Breast epithelium (tissue), 4 donors: ENCODE measurements at places on chromosomes 12 and 14.

- DNase-seq: no peak
- H3K4me3 ChIP-seq: no peak overlapping the region
- H3K36me3 ChIP-seq: no peaks in the 10 kb centered on the region
Measured at GRCh38 chr12:114041136-114041535, 75.0 kb upstream of the RBM19 start.

DNA sequence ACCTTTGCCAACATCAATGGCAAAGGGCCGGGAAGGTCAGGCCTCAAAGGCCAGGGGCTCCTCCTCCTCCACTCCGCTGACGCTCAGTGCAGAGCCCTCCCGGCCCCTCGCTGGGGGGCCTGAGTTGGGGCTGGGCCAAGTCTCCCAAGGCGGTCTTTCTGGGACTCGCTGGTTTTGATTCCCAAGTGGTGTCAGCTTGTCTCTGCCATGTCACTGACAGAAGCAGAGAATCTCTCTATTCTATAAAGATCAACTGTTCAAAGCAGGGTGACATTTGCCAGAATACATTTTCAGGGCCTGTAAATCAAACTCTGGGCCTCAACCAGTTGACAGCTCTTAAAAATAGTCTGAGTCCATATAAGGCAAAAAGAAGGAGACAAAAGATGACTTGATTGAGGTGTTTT, 75.9 kb downstream of the CCDC88C start:
- no peak overlapping the region for H3K27ac ChIP-seq
- no peaks in the 10 kb centered on the region for H3K36me3 ChIP-seq
- DNase-seq: no peak
- H3K4me1 ChIP-seq: no peaks in the 10 kb centered on the region
- H3K27me3 ChIP-seq: no peaks in the 10 kb centered on the region

DNA sequence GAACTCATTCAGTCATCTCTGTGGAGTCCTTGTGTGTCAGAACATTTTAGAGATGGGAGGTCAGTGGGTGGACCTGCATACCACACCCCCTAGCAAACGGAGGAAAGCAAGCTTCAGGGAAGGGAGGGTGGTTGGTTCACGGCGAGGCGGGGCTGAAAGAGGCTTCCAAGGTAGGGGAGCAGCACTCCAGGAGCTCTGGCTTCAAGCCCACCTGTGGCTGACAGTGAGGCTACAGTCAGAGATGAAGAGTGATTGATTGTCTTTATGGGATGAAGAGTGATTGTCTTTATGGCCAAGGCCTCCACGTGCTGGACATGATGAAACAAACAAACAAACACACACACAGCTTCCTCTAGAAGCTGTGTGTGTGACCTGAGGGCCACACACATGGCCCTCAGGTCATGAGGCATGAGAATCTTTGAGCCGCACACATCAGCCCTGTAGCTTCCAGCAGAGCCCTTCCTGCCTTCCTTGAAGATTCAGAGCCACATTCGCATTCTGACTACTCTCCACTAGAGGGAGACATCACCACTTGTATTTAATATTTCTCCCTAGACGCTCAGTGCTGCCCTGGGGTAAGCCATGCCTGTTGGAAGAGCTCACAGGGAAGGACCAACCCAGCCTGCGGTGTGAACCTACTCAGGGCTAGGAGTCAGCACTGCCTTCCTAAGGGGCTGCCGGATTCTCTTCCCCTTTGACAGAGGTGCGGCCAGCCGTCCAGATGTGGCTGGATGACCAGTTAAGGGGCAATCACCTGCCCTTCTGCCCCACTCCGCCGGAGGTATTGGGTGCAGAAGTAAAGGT, 54.4 kb upstream of the KCNA1 start:
- no peak overlapping the region for H3K4me3 ChIP-seq
- H3K4me1 ChIP-seq: no peaks in the 10 kb centered on the region
- DNase-seq: no peak
- no peak overlapping the region for H3K27ac ChIP-seq
- H3K27me3 ChIP-seq: peaks cover under 1% of the 10 kb centered on the region

DNA sequence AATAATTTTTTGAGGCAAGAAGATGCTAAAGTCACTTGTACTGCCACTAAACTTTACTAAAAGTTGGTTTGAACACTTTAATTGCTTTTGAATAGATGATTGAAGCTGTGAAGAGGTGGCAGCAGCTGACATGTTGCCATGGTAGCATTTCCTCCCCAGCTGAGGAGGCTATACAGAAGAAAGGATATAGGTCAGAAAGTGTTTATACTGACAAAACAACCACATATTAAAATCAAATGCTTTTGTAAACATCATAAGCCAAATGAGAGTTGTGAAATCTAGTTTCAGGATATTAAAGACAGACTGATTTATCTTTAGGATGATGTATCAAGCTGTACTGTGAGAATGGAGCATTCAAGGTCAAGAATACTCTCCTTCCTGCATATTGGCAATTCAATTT, 41.7 kb downstream of the TSPAN19 start:
- no peak overlapping the region for H3K27ac ChIP-seq
- H3K4me3 ChIP-seq: no peak overlapping the region
- H3K36me3 ChIP-seq: no peaks in the 10 kb centered on the region
- DNase-seq: no peak

DNA sequence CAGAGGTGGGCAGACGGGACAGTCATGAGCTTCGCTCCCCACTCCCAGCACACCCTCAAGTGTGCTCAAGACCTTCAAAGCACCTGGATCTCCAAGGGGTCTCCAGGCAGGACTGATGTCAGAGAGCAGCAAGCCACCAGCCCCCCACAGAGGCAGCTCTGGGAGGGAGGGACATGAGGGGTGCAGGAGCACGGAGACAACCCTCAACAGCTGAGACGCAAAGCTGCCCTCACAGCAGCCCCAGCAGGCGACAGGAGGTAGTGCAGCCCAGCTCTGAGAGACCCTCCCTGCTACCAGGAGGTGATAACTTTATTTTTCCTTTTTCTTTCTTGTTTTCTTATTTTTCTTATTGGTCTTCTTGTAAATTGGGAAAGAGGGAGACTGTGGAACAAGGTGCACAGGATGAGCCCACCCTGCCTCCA, 17.9 kb downstream of the SIVA1 start:
- H3K27me3 ChIP-seq: no peaks in the 10 kb centered on the region
- H3K27ac ChIP-seq: no peak overlapping the region
- H3K36me3 ChIP-seq: no peaks in the 10 kb centered on the region

DNA sequence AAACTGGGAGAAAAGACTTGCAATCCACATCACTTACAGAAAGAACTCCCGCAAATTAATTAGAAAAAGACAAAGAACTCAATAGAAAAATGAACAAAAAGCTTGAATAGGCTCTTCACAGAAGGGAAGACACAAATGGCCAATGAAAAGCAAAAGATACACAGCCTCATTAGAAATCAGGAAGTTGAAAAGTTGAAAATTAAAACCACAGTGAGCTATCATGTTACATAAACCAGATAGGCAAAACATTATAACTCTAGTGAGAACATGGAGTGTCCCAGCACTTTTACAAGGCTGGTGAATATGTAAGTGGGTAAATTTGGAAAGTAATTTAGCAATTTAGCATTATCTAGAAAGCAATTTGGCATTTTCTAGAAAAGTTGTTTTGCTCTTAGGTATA, 158.4 kb upstream of the RASSF8 start:
- H3K36me3 ChIP-seq: no peaks in the 10 kb centered on the region
- H3K4me3 ChIP-seq: no peak overlapping the region
- H3K27ac ChIP-seq: no peak overlapping the region
- DNase-seq: no peak
- H3K4me1 ChIP-seq: no peaks in the 10 kb centered on the region
- no peaks in the 10 kb centered on the region for H3K27me3 ChIP-seq

DNA sequence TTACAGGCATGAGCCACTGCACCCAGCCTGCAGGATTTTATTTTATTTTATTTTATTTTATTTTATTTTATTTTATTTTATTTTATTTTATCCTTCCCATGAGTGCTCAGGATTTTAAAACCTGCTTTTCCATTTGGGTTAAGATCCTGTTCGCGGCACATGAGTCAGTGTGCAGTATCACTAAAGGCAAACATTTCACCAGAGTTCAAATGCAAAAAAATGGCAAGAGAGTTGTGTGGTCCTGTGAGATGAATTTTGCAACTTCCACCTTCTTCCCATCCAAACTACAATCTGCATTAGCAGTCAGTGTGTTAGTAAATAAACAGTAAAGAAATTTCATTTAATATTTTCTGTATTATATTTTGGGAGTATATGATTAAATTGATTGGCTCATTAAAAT, 29.0 kb downstream of the MOAP1 start:
- no peak for DNase-seq
- H3K36me3 ChIP-seq: no peaks in the 10 kb centered on the region
- no peak overlapping the region for H3K4me3 ChIP-seq
- H3K27ac ChIP-seq: no peak overlapping the region
- no peaks in the 10 kb centered on the region for H3K4me1 ChIP-seq

GRCh38 chr14:23045419-23046357, 3.7 kb downstream of the PSMB11 start:
- no peak for DNase-seq
- no peak overlapping the region for H3K4me3 ChIP-seq
- H3K27me3 ChIP-seq: no peaks in the 10 kb centered on the region
- no peaks in the 10 kb centered on the region for H3K4me1 ChIP-seq
- no peaks in the 10 kb centered on the region for H3K36me3 ChIP-seq
- H3K27ac ChIP-seq: no peak overlapping the region

GRCh38 chr12:115752913-115753726, 524.4 kb downstream of the MED13L start:
- DNase-seq: peak; percentile 48
- no peaks in the 10 kb centered on the region for H3K27me3 ChIP-seq

DNA sequence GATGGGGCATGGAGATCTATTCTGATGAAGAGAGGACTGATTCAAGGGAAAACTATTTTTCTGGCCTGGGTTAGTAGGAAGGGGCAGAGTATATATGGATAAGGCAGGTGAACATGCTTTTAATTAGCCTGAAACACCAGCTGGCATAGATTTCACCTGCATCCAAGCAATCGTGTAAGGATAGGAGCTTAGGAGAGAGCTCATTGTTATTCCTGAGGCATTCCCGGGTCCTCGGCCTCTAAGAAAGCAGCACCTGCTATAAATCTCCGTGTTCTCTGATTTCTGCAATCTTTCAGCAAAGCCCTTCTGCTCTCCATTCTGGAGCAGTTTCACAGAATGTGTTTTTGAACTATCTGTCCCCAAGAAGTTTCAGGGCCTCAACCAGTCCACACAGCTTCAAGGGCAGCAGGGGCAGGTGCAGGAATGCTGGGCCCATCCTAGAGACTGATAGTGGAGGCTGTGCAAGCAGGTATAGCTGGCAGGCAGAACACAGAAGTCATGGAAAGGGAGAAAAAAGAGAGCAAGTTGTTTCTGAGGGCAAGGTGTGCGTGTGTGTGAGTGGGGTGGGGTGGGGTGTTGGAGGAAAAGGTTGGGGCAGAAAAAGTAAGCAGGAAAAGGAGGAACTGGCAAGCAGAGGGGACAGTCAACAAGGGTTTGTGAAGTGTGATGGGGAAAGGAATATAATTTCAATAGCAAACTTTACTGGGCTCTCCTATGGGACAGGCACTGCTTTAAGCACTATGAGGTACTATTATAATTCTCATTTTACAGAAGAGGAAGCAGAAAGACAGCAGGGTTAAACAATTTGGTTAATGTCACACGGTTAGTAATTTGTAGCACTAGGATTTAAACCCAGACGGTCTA, 203.7 kb upstream of the SSTR1 start:
- H3K27ac ChIP-seq: no peak overlapping the region
- no peaks in the 10 kb centered on the region for H3K36me3 ChIP-seq
- no peaks in the 10 kb centered on the region for H3K4me1 ChIP-seq
- H3K4me3 ChIP-seq: no peak overlapping the region
- no peaks in the 10 kb centered on the region for H3K27me3 ChIP-seq

- no peaks in the 10 kb centered on the region for H3K4me1 ChIP-seq
- no peak for DNase-seq
- no peak overlapping the region for H3K4me3 ChIP-seq
- no peaks in the 10 kb centered on the region for H3K27me3 ChIP-seq
- no peak overlapping the region for H3K27ac ChIP-seq
Measured at GRCh38 chr12:89468648-89469326, 55.8 kb downstream of the GALNT4 start.

GRCh38 chr14:20657216-20658211, 16.0 kb upstream of the OR6S1 start:
- H3K27ac ChIP-seq: no peak overlapping the region
- H3K4me1 ChIP-seq: no peaks in the 10 kb centered on the region
- no peaks in the 10 kb centered on the region for H3K36me3 ChIP-seq
- no peak overlapping the region for H3K4me3 ChIP-seq
- peaks cover 4% of the 10 kb centered on the region for H3K27me3 ChIP-seq

DNA sequence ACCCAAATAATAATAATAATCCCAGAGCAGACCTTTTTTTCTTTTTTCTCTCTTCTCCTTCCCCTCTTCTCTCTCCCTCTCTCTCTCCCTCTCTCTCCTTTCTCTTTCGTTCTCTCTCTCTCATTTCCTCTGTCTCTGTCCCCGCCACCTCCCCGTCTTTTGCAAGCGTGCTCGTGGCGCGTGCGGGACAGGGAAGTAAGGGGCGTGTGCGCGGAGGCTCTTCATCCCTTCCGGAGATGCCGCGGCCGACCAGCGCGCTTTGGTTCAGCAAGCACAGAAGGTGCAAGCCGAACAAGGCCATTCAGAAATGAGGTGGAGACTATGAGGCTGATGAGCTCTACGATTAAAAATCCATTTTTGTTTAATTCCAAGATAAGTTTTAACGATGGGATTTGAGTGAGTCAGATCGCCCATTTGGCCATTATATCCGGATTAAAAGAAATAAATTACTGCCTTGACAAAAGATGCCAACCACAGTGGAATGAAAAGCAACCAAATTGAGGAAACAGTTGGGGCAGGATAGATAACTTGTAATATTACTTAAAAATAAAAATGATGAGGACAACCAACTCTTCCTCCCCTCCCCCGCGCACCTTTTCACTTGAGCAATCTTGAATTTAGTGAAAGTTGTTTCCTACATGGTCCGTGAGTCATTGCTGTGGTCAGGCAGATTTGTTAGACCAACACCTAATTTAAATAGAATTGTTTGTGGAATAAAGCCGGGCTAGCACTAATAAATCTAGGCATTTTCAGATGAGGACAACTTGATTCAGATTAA, 1.2 kb upstream of the AMIGO2 start:
- no peaks in the 10 kb centered on the region for H3K4me1 ChIP-seq
- peak overlapping the region; percentile 94 for H3K27ac ChIP-seq
- no peaks in the 10 kb centered on the region for H3K27me3 ChIP-seq
- peak overlapping the region; percentile 74 for H3K4me3 ChIP-seq
- peak; percentile 58 for DNase-seq
- H3K36me3 ChIP-seq: no peaks in the 10 kb centered on the region

GRCh38 chr12:6647083-6647604, at the start of gene ACRBP:
Gene ACRBP (minus strand): TSS chr12:6647432. CDS start chr12:6647366, 66 bp downstream.
- peaks cover 10% of the 10 kb centered on the region for H3K36me3 ChIP-seq
- H3K27me3 ChIP-seq: no peaks in the 10 kb centered on the region
- H3K4me3 ChIP-seq: peak within 1 kb of the TSS; percentile 55

DNA sequence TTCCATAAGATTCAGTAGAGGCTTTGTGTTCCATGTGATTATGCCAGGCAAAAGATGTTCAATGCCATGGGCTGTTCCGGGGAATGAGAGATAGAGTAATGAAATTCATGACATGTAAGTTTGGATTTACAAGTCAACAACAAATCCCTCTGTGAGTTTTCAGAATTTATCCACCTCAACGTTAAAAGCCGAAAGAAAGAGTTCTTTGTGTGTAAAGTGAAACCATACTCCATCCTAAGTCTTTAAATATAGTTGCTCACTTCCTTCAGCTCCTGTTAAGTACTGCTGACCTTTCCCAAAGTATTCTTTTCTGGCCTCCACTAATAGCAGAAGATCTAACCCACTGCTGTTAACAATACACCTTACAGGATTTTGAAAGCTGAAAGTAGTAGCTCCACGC, 190.0 kb downstream of the TMX1 start:
- peak overlapping the region; percentile 26 for H3K4me3 ChIP-seq
- no peaks in the 10 kb centered on the region for H3K27me3 ChIP-seq
- peak overlapping the region; percentile 79 for H3K27ac ChIP-seq
- H3K4me1 ChIP-seq: peaks cover 7% of the 10 kb centered on the region

- H3K27ac ChIP-seq: peak overlapping the region; percentile 7
- no peaks in the 10 kb centered on the region for H3K4me1 ChIP-seq
- DNase-seq: no peak
- no peak overlapping the region for H3K4me3 ChIP-seq
- H3K27me3 ChIP-seq: no peaks in the 10 kb centered on the region
- H3K36me3 ChIP-seq: no peaks in the 10 kb centered on the region
Measured at GRCh38 chr12:19546027-19546426, 106.7 kb downstream of the AEBP2 start.
